ENCODE measurements at places on chromosomes 11 and 22.

DNA sequence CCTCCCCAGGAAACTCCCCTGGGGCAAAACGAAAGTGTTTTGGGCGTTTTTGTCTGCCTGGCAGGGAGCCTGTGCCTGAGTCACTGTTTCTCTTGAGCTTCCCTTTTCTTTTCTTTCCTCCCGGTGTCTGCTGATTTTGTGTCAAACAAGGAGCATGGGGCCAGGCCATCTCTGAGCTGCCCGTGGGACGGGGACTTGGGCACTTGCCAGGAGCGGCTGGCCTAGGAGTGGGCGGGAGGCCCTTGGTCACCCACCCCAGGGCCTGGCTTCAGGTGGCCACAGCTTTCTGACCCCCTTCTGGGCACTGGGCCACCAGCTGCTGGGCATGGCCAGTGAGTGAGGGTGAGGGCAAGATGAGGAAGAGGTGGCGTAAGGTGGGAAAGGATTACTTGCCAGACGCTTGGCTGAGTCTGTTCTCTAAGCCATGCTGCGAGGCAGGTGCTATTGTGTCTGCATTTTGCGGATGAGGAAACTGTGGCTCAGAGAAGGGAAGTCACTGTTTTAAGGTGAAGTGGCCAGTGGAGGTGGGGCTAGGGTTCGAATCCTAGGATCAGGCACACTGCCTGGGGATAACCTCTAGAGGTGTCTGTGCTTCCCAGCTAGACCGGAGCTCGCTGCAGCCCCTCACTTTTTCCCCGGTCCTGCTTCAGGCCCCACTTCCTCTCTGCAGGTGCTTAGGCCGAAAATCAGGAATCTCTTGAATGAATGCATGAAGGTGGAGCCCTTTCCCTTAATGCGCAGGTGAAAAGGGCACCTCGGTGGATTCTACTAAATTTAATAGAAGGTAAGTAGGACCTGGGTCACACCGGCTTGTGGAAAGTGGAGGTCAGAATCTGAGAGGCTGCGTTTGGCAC is 7.8 kb upstream of the NFAM1 start:
- no peak for DNase-seq

GRCh38 chr11:70111269-70112016 is 33.3 kb downstream of the ANO1 start:
- DNase-seq = peak; percentile 40

GRCh38 chr11:112219476-112220232 is 6.6 kb upstream of the PTS start:
- DNase-seq = peak; percentile 68

- DNase-seq = no peak
These were observed 936 bp downstream of the IL17REL start for GRCh38 chr22:50011447-50012210.

GRCh38 chr11:26997378-26997777 is 3.5 kb downstream of the FIBIN start:
- DNase-seq = peak; percentile 34

DNA sequence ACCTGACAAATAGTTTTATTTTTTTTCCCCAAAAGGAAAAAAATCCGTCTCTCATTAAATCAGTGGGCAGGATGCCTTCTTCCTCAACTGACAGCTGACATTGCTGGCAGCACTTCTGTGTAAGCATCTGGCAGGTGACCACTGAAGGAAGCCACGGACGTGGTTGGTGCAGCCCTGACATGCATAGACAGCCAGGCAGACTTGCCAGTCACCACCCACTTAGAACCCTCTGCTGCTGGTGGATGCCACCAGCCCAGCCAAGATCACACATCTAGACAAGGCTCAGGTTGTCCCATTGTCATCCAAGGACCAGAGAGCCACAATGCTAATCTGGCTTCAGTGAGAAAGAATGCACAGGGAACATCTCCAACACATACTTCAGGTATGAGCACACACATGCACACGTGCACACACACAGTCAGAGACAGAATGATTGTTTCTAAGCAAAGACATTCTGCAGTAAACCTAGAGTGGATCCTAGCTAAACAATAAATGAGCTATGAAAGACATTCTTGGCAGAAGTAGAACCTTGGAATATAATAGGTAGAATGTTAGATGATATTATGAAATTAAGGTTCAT is 49.8 kb upstream of the BMAL1 start:
- DNase-seq = no peak

GRCh38 chr11:94400839-94401772 is at the start of gene GPR83:
TSS of gene GPR83 (minus strand) at chr11:94401419. CDS start at chr11:94401247, 172 bp downstream.
- no peak for DNase-seq

GRCh38 chr11:92986585-92986984 is 17.1 kb downstream of the MTNR1B start:
- no peak for DNase-seq

DNA sequence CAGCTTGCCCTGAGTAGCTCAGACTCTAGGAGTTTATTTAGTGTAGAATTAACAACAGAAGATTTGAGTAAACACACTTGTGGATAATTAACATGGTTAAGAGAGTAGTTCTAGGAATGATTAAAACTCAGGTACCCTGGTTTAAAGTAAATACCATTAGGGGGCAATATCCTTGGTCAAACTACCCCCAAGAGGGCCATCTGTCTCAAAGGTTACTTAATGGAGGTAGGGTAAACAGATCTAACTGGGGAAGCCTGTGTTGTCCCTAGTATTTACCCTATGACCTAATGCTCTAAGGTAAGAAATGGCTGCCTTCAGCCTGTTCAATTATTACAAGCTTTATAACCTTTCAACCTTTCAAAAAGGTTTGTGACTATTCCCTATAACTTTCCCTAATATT is 10.6 kb upstream of the GLYATL1 start:
- no peak for DNase-seq

- no peak for DNase-seq
These were observed 8.9 kb downstream of the TMEM218 start for GRCh38 chr11:125102510-125102909.

DNA sequence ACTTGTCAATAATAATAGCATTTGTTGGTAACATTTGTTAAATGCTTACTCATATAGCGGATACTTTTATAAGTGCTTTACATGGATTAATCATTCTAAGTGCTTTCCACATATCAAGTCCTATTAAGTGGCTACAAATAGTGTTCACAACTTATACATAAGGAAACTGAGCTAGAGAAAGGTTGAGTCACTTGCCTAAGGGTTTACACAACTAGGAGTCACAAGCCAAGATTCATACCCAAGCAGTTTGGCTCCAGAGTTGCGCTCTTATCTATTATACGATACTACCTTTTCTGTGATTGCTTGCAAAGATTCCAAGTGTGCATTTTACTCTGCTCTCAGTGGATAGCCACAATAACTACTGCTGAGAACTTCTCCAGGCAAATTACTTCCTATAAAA is 215.9 kb upstream of the CCDC90B start:
- no peak for DNase-seq

DNA sequence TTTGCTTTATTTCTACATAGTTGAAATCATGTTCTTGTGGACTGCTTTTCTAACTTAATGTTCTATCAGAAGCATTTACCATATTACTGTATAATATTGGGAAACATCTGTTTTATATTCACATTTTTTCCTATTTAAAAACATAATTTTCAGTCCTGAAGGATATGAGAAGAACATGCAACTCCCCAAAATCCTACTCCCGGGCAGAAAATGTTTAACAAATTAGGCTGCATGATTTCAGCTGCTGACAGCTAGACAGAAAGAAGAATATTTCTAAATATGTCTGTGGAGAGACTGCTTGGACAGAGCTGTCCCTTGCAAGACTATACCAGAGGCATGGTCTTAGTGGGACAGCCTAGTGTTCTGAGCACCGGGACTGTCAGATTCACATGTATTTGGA is 15.7 kb upstream of the AMPD3 start:
- DNase-seq = no peak

DNA sequence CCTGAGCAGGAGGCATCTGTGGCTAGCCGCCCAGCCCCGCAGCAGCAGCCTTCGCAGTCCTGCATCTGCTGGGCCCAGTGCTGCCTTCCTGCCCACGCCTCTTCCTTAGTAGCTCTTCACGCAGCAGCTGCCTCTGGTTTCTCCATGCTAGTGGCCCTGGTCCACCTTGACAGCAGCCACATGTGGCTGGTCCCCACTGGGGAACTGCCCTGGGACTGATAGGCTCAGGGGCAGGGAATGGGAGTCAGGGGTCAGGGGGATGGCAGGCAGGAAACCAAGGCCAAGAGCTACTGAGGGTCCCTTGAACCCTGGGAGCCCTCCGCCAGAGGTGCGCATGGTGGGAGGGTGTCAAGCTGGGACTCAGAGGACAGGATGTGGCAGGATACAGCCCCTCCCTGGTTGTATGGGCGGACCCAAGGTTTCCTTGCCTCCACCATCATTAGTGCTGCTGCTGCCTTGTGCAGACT is 99.4 kb upstream of the PITPNB start:
- DNase-seq = no peak

DNA sequence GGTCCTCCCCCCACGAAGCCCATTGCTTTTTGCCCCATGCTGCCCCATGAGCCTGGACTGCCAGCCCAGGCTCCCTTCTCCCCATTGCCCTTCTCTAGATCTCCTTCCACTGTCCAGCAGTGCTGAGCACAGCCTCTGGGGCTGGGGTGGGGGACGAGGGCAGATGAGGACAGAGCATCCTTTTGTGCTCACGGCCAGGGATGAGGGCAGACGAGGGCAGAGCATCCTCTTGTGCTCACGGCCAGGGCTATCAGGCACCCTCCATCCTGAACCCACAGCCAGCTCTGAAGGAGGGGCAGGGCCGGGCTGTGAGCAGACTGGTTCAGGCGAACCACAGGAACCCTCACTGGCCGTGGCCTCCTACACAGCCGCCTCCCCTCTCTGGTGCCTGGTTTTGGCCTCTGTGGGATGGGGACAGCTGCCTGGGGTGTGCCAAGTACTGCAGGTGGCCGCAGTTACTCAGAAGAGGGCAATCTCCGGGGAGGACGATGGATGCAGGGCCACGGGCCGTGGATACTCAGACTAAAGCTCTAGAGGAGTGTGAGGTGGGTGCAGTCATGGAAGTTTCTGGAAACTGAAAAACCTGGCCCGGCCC is 1258.8 kb downstream of the BRD1 start:
- no peak for DNase-seq

DNA sequence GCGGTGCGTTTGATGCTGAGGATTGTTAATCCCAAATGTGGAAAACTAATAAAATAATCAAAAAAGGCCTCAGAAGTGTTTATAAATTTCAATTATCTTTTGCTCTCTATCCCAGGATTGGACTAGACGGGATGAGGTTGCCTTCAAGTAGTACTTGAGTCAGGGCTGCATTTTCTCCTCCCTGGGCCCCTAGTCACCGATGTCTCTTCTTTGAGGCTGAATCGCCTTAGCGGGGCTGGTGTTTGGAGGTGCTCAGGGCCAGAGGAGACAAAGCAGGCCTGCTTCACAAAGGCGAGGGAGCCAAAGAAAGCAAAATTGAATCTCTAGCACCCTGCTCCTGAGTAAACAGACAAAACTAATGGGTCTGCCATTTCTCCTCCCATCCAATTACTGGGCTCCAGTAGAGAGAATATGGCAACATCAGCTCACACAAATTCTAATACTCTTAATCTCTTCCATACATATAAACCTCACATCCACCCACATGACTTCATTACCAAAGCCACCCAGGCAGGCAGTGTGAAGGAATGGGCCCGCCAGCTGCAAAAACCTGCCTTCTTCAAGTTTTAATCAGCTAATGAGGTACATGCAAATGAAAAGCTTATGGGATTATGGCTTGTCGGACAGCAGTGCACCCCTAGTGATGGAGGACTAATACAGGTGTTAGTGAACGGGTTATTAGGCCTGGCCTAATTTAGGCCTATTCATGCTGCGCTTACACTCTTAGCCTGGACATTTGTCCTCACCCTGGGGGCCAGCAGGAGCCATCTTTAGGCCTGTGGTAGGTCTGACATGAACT is 52.7 kb upstream of the HTATIP2 start:
- no peak for DNase-seq

- no peak for DNase-seq
These were observed 4.7 kb downstream of the ANO1 start for GRCh38 chr11:70082829-70083228.

DNA sequence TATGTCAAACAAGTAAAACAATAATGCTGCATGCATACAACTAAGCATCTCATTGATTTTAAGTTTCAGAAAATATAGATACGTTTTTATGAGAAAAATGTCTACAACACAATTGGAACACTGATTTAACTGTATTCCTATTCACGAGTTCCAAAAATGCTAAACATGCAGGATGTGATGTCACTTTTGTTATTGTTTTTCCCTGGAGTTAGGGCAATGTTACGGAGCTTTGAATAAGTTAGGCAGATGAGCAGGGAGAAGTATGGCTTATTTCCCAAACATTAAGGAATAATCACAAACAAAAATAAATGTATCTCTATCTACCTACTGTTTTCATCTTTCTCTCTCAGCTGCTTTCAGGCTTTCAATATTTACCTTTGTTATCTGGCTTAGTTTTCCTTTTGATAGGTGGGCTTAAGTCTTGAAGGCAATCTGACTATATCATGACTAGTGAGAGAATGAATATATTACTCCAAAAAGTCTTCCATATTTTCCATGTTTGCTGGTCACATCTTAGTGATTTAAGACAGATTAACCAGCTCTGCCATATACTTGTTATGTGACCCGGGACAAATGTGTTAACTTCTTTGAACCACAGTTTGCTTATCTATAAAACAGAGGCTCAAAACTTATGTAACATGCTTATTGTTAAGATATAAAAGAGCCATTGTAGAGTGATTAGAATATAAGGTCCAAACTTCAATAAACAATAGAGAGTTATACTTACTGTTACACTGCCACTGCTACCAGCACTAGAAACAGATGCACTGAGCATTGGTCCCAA is 854.4 kb upstream of the CCDC90B start:
- DNase-seq = no peak

DNA sequence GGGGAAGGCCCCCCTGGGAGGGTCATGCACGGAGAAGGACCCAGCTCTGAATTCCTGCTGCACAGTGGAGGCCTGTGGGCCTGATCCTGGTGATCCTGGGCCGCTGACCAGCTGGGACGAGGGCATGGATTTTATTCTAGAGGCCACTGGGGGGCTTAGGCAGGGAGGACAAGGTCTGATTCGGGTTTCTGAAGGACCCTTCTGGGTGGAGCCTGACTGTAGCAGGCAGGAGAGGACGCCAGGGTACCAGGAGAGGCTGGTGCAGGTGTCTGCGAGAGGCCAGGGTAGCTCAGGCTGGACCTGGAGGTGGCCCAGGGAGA is 31.3 kb downstream of the MPPED1 start:
- DNase-seq = no peak

DNA sequence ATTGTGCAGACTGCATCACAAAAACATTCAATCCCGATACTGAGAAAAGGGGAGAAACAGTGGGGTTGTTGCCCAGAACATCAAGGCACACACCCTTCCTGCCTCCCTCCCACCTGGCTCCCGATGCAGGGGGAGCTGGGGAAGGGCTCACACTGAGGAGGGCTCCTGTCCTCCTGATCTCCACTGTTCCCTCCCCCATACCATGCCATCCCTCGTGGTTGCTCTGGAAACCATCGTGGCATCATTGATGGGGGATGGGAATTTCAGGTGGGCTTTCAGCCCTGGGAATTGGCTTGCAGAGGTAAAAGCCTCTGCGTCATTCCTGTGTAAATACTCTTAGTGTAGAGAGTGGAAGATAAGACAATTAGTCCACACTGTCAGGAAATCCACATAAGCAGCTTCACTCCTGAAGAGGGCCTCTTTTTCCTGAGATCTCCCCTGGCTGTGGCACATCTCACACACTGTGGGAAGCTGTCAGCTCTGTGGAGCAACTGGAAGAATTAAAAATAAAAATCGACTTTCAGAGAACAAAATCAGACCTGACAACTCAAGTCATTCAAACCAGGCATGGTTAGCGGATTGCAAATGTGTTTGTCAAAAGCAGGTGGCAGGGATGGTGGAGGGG is 176.0 kb downstream of the CHST1 start:
- DNase-seq = no peak

All from astrocyte of the cerebellum (primary cell).